NCI-H187 (cell line): ENCODE measurements at places on chromosomes 7 and 10.
A peak's percentile ranks its signal among the peaks of the same experiment; 100 is the strongest.

GRCh38 chr10:9222917-9223316 is 1168.4 kb downstream of the GATA3 start:
- no peak for DNase-seq

DNA sequence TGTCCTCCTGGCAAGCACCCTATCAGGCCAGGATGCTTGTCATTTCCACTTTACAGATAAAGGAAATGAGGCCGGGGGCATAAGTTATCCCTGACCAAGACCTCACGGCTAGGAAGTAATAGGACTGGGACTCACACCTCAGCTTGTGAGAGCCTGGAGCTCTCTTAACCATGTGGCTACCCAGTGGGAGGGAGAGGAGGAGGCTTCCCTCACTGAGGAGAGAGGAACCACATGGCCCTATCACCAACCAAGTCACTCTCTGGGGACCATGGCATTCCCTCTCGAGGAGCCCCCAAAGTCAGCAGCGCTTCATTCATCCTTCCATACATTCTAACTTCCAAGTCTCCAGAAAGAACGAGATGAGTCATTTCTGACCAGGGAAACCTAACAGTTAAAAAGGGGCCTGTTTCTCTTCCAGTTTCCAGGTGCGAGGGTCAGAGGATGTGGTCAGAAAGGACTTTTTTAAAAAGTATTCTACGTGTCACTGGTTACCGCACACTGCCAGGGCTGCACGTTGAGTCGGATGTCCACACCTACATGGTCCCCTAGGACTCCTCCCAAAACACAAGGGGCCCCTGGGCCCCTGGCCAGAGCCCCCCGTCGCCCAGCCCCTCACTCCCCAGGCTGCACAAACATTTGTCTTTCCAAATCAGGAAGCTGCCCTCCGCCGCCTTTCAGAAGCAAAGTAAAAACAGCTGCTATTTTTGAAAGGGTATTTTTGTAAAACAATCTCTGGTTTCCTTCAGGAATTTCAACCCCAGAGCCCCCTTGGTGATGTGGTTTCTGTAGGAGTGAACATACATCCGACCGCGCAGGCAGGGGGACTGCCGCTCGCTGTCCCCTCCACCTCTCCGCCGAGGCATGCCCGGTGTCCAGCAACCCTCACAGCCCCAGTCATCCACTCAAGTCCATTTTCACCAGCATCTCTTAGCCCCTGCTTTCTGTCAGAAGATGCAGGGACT is 128.2 kb upstream of the CHST15 start:
- DNase-seq = no peak

- DNase-seq = no peak
Observed at GRCh38 chr7:95527033-95527775, 41.5 kb downstream of the ASB4 start.

DNA sequence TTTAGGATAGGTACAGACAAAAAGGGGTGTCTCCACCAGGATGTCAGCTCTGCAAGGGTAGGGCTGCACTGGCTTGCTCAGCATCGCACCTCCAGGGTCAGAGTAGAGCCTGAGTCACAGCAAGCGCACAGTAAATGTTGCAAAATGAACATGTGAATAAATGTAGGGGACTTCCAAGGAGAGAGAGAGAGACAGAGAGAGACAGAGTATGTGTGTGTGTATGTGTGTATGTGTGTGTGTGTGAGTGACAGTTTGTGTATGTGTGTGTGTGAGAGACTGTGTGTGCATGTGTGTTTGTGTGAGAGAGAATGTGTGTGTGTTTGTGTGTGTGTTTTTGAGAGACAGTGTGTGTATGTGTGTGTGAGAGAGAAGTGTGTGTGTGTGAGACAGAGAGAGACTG is 163.3 kb downstream of the RPS24 start:
- no peak for DNase-seq

- DNase-seq = no peak
Observed at GRCh38 chr10:73161079-73161478, 6.7 kb downstream of the ECD start.

- DNase-seq = no peak
Observed at GRCh38 chr7:49255054-49255453, 330.7 kb downstream of the CDC14C start.

- DNase-seq = no peak
Observed at GRCh38 chr7:6637544-6638229, 569 bp downstream of the ZNF316 start.

DNA sequence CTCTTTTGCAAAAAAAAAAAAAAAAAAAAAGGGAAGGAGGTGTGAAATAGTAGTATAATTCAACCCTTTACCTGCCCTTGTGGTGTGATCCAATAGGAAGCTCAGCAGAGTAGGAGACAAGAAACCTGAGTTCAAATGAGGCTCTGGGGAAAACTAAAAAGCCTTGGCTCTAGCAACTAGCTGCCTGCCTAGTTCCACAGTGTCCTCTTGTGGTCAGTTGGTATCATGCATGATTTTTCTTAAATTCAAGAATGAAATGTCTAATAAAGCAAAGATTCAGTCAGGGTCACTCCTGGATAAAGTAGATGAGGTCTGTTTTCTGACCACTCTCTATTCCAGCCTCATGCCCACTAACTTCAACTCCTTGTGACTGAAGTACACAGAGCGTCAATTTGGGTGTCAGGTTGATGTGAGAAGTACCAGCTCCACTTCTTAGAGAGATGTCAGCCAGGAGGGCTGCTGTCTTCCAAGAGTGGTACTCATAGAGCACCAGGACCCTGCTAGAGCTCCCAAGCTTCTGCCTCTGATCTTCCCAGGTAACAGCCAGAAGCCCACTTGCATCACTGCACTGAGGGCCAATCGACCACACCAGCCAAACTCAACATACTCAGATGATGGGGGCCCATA is 10.5 kb downstream of the LSM5 start:
- DNase-seq = peak; percentile 31
